ENCODE measurements at places on chromosomes 12 and 14.

- DNase-seq = peak; percentile 100
Measured at GRCh38 chr12:47377414-47378221, 297.9 kb upstream of the AMIGO2 start.

- DNase-seq = peak; percentile 37
Measured at GRCh38 chr12:92462049-92462448, 240.7 kb upstream of the PLEKHG7 start.

GRCh38 chr12:62793256-62794217, 141.4 kb downstream of the PPM1H start:
- DNase-seq = peak; percentile 90

DNA sequence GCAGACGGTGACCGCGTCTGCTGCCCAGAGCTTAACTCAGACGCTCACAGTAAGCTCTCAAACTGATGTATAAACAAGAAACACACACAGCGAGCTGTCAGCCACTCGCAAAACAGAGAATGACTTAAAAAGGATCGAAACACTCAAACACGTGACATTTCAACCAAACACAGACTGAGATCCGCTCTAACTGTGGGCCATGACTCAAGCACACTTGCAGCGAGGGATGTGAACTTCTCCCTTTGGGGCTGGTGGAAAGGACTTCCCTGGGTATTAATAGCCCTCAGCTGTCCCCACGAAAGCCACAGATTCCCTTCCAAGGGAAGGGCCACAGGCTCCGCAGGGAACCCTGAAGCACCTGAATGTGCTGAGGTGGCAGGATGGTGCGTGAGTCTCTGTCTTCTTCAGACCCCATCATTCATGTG, 29.1 kb downstream of the CCDC88C start:
- no peak for DNase-seq

DNA sequence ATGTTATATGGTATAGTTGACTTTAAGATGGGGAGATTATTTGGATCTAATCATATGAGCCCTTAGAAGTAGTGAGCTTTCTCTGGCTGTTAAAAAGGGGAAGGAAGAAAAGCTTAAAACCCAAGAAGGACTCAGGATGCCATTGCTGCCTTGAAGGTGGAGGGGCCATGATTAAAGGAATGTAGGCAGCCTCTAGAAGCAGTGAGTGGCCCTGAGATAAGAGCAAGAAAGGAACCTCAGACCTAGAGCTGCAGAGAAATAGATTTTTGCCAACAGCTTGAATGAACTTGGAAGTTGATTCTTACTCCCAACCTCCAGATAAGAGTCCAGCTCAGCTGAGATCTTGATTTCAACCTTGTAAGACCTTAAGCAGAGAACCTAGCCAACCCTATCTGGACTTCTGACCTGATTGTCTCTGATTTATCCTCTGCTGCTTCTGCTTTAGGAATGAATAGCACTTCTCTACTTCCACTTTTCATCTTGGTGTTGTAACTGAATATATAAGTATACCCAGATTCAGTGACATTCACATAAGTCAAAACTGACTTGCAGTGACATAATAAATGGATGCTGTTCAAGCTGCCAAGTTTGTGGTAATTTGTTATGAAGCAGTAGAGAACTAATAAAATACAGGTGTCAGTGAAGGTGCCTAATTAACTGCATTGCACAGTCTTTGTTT, 33.5 kb downstream of the RAD51B start:
- DNase-seq = no peak

DNA sequence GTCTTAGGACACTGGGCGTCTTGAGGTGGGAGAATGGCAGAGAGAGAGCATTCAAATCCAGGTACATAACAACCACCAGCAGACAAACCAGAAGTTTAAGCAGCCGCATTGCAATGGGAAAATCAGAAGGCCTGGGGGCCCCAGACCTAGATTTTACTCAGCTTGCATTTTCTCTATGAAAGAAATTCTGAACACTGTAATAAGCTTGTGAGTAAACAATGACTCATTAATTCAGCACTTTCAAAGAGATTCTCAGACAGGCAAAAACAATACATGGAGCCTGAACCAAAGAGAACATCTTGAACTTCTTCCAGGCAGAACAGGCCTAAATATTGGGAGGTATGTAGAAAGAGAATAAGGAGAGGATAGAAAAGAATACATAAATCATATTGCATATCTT, 69.8 kb upstream of the IFNG-AS1 start:
- no peak for DNase-seq
